NCI-H1930 (cell line): ENCODE measurements at places on chromosomes 12 and 14.

DNA sequence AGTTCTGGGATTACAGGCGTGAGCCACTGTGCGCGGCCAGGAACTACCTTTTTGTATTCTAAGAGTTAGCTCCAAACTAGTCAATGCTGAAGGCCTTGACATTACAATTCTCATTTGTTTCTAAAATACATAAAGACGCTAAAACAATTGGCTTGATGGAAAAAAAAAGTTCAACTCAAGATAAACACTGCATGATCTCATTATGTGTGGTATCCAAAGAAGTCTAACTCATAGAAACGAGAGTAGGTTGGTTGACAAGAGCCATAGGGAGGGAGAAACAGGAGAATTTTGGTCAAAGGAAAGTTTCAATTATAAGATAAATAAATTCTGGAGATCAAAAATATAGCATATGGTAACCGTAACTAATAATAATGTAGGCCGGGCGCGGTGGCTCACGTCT is 20.0 kb upstream of the RNF34 start:
- DNase-seq, result no peak

DNA sequence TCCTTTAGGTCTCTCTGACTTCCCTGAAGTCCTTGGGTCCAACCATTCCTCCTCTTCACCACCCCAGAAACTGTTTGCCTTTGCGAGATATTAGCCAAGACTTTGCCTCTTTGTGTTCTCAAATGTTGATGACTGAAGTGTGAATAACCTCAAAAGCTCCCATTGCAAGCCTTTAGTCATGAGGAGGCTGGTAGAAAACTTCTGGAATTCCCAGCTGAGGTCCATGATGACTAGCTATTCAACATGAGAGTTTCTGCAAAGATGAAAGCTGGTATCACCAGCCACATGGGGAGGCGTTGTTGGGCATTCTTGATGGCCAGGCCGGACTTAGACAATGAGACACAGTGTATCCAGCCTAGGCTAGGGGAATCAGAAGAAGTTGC is 111.7 kb downstream of the TBX5 start:
- DNase-seq, result no peak

GRCh38 chr12:110856542-110856941 is 9.8 kb downstream of the CCDC63 start:
- DNase-seq, result no peak

GRCh38 chr14:49621114-49621881 is 699 bp downstream of the MGAT2 start:
- DNase-seq, result no peak

- DNase-seq, result no peak
These were observed 81.1 kb downstream of the ITPK1 start for GRCh38 chr14:93034671-93034994.

DNA sequence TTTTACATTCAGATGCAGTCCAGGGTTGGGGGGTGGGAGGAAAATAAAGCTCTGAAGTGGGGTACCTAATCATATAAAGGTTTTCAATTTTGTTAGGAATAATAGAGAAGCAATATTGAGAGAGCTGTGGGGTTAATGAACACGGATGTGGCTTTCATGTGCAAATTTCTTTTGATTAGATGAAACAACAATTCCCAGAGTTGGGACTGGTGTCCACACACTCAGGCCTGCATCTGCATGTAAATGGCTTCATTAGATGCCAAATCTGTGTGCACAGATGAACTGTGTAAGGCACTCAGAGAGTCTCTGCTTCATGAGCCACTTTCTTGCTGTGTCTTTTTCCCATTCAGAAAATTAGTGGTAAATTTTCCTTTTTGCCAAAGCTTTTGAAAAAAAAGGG is 377.1 kb upstream of the NOVA1 start:
- DNase-seq, result no peak

GRCh38 chr12:59004456-59004855 is 84.2 kb upstream of the LRIG3 start:
- peak; percentile 51 for DNase-seq

GRCh38 chr12:121722511-121722910 is 10.0 kb downstream of the TMEM120B start:
- no peak for DNase-seq

- no peak for DNase-seq
These were observed 39.3 kb upstream of the AMN start for GRCh38 chr14:102883089-102883541.

- no peak for DNase-seq
These were observed 80.9 kb upstream of the OTX2 start for GRCh38 chr14:56891226-56891625.

DNA sequence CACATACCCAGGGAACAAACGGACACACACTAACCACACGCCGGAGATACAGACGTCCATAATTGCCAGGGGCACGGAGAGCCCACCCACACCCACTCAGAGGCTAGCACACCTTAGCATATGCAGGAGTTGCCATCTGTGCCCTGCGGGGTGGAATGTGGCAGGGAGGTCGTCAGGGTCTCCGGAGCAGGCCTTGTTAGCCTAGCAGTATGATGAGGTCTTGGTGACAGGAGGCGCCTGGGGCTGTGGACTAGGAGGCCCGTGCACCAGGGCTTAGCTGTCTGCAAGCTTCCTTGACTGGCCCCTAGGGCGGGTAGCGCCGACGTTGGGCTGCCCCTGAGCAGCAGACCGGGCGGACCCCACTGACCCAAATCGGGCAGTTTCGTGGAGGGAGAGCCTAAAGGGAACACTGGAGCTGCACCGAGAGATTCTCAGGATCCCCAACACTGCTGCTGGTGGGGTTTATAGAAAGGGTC is 10.0 kb downstream of the STAC3 start:
- DNase-seq, result no peak

GRCh38 chr14:64734990-64735389 is 30.8 kb downstream of the PLEKHG3 start:
- no peak for DNase-seq

- no peak for DNase-seq
These were observed 406.9 kb downstream of the TMEM121 start for GRCh38 chr14:105933238-105933637.

DNA sequence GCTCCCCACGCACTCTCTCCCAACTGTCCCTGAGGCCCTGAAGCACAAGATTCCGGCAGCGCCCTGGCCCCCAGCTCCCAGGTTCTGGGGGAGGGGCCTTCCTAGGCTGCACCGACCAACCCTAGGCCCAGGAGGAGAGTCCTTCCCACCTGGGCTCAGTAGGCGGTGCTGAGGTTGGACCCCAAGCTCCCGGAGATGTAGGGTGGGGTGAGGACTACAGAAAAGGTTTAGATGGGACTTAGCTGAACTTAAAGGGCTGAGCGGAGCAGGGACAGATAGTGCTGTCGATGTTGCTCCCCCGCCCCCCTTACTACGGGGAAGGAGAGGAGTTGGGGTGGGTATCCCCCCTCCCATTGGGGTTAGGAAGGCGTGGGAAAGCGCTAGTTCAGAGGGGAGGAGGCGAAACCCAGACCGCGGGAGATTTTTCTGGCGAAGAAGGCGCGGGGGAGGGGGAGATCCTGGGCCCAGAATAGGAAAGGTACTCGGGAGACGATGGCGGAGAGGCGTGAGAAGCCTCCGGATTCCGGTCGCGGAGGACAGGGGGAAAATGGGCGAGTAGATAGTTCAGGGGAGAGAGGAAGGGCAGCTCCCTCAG is 4.2 kb upstream of the BAZ2A start:
- DNase-seq, result no peak

DNA sequence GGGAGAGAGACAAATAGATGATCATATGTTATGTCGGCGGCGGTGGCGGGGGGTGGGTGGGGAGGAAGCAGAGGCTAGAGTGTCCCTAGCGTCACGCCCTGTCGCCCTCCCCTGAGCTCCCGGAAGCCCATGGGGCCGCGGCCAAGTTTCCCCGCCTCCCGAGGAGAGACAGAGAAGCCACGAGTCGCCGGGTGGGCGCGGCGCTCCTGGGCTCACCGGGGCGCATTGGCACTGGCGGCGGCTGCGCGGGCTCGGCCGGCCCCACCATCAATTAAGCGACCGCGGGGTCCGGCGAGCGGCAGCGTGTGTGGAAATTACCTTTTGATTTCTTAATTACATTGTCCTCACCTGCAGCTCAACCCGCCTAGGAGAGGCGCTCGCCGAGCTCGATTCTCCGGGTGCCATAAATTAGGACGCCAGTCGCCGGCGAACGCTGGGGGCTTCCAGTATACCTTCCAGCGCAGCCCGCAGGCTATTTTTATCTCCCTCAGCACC is 119.9 kb upstream of the LHX5 start:
- peak; percentile 27 for DNase-seq

DNA sequence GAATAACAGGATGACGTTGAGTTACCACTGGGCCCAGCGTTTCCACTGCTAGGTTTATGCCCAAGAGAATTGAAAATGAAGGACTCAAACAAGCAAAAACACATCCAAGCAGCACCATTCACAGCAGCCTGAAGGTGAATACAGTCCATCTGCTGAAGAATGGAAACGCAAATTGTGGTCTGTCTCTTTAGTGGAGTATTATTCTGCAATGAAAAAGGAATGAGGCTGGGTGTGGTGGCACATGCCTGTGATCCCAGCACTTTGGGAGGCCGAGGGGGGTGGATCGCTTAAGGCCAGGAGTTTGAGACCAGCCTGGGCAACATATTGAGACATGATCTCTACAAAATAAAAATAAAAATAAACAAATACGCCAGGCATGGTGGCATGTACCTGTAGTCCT is 41.9 kb upstream of the RFLNA start:
- no peak for DNase-seq

DNA sequence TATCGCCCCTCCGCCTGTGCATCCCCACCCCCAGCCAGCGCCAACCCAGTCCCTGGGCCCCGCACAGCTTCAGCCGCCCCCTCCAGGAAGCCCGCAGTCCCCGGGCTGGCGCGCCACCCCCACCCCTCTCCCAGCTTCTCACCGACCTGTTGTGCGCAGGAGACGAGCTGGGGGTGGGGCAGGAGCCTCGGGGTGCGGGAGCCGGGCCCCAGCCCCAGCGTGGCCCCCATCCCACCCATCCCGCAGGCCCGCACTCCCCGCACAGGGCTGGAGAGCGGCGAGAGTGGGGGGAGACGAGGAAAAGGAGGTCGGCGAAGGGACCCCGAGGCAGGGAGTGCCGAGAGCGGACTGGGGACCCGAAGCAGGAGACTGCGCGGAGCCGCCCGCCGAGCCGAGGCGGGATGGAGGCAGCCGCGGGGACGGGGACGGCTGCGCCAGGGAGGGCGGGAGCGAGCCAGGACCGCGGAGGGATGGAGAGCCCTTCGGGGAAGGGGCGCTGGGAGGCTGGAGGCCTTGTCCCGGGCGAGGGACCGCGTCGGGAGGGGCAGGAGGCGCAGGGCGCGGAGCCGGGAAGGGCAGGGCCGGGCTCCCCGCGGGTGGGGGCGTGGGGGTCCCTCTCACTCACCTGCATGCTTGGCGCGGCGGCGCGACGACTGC is 498 bp downstream of the PIANP start:
- DNase-seq, result peak; percentile 19

GRCh38 chr14:81776531-81776930 is 242.9 kb upstream of the SEL1L start:
- DNase-seq, result no peak
